ENCODE measurements at places on chromosomes 6 and 20.

GRCh38 chr20:62825333-62825985, 8.6 kb downstream of the COL9A3 start:
- DNase-seq: no peak

DNA sequence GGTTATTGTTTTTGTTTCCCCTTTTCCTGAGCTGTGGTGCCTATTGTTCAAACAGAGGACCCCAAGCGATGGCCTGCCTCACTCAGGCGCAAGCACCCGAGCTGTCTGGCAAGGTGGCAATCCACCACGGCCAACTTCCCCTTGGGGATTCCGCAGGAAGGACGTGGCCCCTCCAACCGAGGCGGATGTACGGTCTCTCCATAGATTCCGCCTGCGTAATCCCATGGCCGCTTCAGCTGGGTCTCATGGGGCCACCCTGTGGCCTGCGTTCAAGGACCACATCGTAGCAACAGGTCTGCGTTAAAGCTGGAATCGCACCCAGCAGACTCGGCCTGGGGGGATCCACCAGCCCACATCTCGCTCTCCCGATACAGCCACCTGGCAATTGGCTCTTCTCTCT, 79.9 kb downstream of the CEBPB start:
- DNase-seq: peak; percentile 95

GRCh38 chr6:155155787-155156447, 107.9 kb upstream of the CLDN20 start:
- DNase-seq: peak; percentile 13

DNA sequence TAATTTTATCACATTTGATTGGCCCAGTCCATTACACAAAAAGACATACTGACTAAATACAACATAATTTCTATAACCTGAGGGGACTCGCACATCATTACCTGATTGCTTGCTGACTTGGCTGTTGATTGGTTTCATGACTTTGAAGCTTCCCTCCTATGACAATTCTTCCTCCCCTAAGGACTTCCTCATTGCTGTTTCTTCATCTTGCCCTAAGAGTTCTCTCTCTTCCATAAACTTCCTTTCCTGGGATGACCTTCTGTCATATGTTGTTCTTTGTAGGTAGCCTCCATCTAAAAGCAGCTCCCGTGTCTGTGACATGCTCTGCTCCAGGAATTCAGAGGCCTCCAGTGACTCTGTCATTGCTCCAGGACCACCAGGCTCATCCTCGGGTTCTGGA, 22.6 kb downstream of the RSPH3 start:
- DNase-seq: no peak

DNA sequence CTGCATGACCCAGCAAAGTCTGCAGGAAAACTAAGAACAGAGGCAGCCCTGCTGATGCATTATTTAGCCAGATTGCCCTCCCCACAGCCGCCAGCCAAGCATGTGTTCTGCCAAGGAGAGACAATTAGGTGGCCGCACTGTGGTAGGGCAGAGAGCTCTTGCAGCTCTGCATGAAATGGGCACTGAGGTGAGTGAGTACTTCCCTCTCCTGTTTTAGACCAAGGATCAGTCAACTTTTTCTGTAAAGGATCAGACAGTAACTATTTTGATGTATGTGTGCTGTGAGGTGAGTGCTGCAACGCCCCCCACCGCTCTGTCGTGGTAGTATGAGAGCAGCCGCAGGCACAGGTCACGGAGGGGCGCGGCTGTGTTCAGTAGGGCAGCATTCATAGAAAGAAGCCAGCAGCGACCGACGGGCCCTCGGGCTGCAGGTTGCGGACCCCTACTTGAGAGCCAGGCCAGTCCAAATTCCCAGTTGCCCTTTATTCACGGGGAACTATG, 23.8 kb upstream of the FAM50B start:
- DNase-seq: no peak

DNA sequence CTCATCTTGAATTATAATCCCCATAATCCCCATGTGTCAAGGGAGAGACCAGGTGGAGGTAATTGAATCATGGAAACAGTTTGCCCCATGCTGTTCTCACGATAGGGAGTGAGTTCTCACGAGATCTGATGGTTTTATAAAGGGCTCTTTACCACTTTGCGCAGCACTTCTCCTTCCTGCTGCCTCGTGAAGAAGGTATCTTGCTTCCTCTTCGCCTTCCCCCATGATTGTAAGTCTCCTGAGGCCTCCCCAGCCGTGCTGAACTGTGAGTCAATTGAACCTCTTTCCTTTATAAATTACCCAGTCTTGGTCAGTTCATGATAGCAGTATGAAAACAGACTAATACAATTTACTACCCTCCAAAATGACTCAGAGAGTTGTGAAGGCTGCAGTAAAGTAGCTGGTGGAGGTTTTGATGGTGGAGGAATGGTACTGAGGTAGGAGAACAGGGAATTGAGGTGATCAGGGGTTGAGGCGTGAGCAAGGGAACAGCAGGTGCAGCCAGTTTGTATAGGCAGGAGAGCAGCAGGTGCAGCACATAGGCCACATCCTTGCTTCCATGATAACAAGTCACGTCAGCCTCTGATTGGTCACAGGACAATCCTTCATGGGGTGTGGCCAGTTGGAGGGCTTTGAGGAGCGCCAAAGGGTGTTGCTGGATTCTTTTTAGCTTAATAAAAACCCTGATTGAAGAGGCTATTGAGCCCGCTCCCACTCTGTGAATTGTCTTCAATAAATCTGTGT, 150.0 kb downstream of the CDC5L start:
- no peak for DNase-seq

DNA sequence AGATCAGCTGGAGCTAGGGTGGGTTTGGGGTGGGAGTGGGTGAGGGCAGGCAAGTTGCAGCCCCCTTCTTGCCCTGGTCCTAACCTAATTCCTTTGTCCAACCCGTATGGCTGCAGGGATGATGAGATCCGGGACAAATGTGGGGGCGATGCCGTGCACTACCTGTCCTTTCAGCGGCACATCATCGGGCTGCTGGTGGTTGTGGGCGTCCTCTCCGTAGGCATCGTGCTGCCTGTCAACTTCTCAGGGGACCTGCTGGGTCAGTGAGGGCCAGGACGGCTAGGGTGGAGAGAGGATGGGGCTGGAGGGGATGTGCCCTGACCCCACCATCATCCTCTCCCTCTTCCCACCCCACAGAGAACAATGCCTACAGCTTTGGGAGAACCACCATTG, 12.0 kb downstream of the TMEM63B start:
- no peak for DNase-seq

DNA sequence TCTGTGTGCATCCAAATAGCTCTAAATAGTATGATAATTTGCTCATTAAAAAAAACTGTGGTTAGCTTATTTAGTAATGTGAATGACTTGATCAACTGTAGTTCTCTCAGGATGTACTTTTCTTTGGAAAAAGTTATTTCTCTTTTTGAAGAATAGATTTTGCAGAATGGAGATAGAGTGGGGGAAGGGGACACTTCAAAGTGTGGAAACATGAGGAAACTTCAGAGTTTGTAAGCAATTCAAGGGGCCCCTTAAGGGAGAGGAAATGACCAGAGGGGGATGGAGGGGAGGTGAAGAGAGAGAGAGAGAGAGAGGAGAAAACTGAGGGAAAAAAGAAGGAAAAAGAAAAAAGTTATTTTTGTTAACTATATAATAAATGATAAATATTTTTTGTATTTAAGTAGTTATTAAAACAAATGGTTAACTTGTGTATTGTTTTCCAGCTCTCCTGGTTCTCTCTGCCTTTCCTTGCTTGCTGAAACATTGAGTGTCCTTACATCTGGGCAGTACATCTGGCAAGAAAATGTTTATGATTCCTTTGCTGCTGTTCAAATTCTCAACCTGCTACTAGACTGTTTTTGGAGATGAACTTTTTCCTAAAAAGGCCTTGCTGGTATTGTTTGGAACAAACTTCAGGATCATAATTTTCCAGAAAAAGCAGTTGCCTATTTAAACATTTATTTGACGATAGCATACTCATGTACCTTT, 497.5 kb upstream of the CITED2 start:
- DNase-seq: no peak

GRCh38 chr6:100346828-100347227, 117.9 kb downstream of the SIM1 start:
- DNase-seq: no peak

- DNase-seq: no peak
Measured at GRCh38 chr6:6634735-6635075, 46.2 kb downstream of the LY86 start.

GRCh38 chr6:11366183-11366933, 133.9 kb upstream of the NEDD9 start:
- DNase-seq: peak; percentile 94

DNA sequence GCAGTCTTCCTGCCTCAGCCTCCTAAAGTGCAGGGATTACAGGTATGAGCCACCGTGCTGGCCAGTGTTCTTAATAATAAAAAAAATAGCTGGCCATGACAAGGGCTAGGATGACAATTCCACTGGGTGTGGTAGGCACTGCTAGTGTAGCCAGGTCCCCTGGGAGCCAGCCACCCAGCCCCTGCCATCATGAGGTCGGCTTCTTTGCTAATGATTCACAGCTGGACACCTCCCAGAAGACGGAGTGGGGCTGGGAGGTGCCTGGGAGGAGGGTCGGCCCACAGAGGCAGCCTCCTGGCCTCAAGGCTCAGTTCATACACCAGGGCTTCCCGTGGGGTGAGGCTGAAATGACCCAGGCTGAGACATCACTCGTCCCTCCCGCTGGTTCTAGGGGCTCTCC, 230.4 kb downstream of the TAF4 start:
- DNase-seq: no peak

DNA sequence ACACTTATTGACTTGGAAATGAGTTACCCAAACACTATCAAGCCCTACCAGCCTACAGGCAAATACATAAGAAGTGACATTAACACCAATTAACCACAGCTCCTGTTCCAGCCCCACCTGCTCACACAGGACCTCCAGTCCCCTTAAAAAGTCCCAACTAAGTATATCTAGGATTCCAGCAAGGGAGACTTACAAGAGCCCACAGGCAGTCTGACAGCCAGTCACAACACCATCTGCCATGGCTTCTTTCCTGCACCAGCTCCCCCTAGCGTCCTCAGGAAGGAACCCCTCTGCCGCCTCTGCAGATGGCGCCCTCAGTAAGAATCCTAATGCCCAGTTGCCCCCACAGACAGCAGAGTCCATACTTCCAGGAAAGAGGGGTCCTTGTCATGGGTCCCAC, 122.1 kb downstream of the HIVEP2 start:
- DNase-seq: no peak

DNA sequence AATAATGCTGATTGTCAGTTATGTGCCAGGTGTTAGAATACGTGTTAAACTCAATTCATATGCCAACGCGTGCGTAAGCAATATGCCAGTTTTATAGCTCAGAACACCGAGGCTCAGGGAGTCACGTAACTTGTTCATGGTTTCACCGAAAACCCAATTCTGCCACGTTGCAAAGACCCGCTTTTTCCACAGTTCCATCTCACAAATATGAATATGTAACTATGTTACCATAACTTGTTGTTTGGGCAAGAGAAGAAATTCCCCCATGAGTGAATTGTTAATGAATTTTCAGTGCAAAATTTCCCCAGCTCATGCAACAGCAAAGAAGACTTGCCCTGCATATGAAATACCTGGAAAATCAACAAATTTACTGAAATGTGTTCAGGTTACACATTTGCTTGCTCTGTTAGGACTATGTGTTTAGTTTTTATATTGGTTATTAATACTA, 30.1 kb downstream of the SF3B5 start:
- peak; percentile 71 for DNase-seq

- DNase-seq: no peak
Measured at GRCh38 chr6:160259598-160259997, 977 bp upstream of the SLC22A2 start.

GRCh38 chr20:4051413-4052138, 36.2 kb upstream of the RNF24 start:
- no peak for DNase-seq

DNA sequence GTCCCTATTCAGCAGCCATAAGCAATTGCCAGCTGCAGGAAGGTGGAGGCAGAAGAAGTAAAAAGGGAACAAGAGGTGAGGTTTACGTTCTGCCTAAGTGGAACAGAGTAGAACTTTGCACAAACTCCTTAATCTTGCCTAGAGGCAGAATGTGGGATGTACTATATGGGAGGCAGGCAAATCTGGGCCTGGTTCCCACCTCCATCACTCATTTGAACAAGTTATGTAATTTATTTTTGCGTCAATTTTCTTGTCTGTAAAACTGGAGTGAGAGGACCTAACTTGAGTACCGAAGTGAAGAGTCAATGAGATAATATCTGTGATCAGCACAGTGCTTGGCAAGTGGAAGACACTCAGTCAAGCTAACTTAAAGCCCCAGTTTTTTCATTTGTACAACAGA, 2.0 kb upstream of the TPBG start:
- no peak for DNase-seq

DNA sequence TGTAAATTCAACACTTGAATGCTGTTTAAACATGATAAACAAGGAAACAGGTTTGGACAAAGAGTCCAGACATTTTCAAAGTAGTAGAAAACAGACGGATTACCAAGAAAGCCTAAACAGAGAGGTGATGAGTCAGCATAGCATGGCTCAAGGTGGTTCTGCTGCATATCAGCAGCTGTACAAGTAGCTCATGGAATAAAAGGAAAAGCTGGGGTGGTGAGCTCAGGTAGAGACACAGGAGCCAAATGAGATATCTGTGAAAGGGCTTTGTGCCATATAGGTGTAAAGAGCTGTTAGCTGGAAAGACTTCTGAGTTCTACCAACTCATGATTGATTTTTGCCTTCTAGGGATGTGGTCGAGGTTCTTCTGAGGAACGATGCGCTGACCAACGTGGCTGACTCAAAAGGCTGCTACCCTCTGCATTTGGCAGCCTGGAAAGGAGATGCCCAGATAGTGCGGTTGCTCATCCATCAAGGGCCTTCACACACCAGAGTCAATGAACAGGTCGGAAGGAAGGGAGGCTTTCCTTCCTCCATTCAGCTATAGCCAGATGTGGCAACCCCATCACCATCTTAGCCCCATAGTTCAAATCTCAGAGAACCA, 80.7 kb downstream of the ANKS1A start:
- no peak for DNase-seq

GRCh38 chr6:134739299-134740026, 210.4 kb downstream of the ALDH8A1 start:
- DNase-seq: peak; percentile 89

DNA sequence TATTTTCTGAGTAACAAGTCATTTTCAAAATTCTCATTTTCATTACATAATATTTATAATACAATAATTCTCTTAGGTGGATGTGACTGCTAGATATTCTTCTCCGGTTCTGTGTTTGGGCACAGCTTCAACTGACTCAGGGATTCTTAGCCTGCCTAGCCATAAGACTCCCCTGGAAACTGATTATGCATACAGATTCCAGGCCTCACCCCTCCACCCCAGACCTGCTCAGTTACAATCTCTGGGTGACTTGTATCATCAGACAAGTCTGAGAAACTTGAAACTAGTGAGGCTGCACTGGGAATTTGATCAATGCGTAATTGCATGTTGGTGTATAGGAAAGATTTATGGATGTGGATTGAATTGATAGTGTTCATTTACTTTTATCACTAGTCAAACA, 25.4 kb downstream of the FLRT3 start:
- DNase-seq: no peak

GRCh38 chr6:102068349-102068929, 674.9 kb downstream of the GRIK2 start:
- no peak for DNase-seq

- DNase-seq: no peak
Measured at GRCh38 chr6:43861212-43861894, 91.3 kb downstream of the VEGFA start.

All from inflammatory macrophage treated with lipopolysaccharide for 4 hours (primary cell).